ENCODE measurements at places on chromosomes 4 and X.

DNA sequence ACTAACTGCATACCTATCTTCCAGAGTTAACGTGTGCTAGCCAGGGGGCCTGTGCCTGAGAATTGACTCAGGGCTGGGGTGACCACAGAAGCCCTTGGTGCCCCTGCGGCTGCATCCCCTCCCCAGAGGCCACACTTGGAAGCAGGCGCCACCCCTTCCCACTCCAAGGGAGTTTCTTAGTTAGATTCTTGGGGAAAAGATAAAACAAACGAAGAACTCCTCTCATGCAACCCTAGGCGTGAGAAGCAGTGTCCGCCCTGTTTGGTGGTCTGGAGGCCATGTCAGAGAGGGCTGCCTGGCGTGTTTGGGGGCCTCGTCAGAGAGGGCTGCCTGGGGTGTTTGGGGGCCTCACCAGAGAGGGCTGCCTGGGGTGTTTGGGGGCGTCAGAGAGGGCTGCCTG, 50.3 kb upstream of the HGFAC start:
- no peak for DNase-seq

GRCh38 chr4:164926301-164926700, 49.3 kb downstream of the APELA start:
- DNase-seq = no peak

GRCh38 chr4:5021546-5021945, 2.3 kb upstream of the CYTL1 start:
- no peak for DNase-seq

GRCh38 chr4:51963841-51964517, 56.2 kb downstream of the LRRC66 start:
- DNase-seq = no peak

GRCh38 chr4:96131186-96131585, 291.3 kb downstream of the PDHA2 start:
- DNase-seq = no peak

DNA sequence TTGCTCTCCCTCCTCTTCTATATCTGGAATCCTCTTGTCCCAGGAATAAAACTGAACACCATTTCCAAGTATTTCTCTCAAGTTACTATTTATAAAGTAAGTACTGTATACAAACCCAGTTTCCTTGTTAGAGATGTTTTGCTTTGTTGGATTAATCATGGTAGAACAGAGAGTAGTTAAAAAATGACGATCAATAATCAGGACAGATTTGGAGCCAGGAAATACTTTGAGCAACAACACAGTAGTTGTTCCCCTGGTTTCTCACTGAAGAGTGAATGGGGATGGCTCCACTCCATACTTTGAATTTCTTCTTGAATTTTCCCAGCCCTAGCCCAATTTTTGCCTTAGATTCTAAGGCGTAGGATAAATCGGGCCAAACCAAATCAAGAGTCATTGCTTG, 21.4 kb downstream of the MGST2 start:
- no peak for DNase-seq

DNA sequence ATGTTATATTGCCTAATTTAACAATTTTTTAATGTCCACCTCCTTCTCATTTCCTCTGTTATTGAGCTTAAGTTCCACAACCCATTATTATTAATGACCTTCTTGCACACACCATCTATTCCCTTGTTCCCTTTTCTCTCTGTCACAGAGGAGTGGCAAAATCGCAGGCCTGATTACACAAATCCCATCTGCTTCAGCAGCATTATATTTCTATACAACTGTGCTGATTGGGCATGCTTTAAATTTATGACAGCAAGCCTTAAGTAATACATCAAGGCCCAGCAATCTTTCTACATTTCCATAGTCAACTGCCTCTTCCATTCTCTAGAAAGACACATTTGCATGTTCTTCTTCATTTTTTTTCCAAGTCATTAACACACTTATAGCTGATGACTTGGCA, 423.8 kb downstream of the PRDM5 start:
- no peak for DNase-seq

DNA sequence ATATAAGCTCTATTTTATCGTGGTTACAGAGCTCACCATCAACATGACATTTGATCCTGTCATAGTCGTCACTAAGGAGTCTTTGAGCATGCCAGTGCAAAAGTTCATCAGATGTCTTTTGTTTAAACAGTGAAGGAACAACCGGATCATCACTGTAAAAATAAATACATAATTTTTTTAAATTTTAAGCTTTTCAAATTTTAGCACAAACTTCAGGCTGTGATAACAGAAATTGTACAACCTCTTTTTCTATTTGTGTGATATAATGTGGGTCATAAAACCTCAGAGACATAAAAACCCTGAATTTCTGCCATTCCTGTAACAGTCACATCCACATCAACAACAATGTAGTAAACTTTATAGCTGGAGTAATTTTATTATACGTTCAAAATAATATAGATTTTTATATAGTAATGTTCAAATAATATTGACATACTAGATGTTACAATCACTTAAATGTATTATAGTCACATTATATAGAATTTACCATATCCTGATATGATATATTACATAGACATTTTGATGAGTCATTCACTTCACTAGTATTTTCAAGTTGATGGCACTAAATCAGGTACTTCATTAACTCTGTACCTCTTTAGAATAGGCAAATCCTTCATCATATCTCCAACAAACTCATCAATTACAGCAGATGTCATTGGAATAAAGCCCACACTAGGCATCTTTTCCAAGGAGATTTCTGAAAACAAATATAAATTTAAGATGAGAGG, 47.7 kb downstream of the DDX60L start:
- DNase-seq = no peak

- no peak for DNase-seq
Measured at GRCh38 chr4:105859233-105859632, 36.0 kb upstream of the NPNT start.

DNA sequence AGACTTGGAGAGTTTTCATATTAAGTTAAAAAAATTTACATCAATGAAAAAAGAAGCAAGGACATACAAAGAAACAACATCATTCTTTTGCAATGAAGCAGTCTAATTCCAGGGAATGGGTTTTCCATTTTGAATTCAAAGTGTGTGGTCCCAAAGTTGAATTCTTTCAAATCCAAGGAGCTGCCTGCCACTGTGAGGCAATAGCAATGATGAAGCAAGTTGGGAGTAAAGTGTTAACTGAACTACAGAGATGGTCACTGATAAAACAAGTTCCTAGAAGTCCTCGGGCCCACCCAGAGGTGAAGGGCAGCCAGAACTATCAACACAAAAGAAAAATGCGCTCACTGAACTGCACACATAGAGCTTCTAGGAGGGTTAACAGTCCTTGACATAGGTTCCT, 115.9 kb downstream of the RAB28 start:
- no peak for DNase-seq

DNA sequence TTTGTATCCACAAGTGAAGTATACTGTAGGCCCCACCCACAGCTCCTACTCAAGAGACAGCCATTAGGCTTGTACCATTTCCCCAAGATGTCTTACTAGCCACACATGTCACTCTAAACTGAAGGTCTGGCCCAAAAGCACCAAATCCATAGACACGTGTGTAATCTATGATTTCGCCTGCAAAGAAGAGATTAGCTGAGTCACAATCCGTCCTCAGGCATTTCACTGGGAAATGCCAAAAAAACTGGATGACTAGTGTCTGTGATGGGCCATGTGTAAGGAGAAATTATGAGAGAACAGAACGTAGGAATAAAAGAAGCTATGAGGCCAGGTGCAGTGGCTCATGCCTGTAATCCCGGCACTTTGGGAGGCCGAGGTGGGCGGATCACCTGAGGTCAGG, 21.9 kb upstream of the RP2 start:
- DNase-seq = no peak

- no peak for DNase-seq
Measured at GRCh38 chr4:91359041-91360031, 944.4 kb upstream of the GRID2 start.

DNA sequence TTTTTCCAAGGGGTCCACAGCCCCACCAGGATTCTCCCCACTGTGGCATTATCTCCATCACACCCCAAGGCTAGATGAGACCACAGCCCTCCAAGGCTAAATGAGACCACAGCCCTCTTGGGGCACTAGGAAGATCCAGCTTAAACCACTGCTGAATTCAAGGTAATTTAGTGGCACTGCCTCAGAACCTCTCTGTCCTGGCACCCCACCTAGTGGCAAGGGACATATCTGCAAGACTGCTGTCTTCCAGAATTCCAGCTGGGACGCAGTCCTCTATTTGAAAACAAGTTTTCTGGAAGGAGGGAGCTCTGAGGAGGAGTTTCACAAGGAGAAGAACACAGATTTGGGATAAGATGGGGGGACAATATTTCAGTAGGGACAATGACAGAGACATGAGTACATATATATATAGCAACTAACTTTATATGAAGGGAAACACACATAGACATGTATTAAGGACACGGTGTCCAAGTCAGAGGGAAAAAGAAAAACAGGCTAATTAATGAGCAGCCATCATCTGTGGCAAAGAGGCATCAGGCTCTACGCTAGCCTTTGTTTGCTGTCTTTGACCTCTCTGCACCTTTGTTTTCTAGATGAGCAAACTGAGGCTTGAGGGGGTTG, 9.3 kb downstream of the CETN2 start:
- DNase-seq = no peak

DNA sequence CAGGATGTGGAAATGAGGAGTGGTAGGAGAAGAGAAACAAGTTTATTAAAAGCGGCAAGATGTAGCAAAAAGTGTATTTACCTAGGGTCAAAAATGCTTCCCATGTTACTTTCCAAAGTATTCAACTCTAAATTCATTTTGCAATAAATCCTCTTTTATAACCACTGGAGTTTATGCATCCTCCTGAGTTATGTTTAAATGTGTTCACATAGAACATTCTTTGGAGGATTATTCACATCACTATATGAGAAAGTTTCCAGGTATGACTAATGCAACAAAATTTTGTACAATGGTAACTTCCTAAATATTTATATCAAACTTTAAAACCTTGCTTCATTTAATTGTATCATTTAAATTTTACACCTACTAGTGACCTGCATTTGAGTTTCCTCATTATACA, 870.6 kb upstream of the SLIT2 start:
- no peak for DNase-seq

DNA sequence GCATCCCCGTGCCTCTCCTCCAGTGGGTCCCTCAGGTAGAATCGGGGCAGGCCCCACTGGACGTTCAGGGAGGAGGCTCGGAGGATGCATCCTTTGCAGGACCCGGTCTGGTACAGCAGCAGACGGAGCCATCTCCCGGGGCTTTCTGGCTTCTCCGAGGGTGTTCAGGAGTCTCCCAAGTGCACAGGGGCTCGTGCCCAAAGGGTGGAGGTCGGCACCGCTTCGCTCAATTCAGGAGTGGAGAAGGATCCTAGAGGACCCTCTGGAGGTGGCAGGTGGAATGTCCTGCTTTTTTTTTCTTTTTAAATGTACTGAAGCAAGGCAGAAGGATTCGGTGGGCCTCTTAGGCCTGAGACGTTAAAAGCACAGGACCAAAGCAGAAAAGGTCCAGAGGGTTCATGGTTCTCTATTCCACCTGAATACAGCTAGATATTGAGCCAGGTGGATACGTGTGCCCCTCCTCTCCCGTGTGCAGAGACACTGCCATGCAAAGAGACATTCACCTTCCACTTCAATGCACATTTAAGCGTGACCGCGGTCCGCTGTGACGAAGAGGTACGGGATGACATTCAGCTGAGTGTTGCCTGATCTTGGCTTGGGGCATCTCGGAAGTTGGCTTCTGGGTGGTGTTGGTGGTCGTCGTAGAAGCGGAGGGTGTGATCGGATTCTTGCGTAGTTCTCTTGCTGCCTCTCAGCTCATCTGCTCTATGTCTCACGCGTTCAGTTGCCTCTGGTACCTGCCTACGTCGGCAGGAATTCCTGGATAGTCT, 281.2 kb upstream of the AGTR2 start:
- DNase-seq = no peak

DNA sequence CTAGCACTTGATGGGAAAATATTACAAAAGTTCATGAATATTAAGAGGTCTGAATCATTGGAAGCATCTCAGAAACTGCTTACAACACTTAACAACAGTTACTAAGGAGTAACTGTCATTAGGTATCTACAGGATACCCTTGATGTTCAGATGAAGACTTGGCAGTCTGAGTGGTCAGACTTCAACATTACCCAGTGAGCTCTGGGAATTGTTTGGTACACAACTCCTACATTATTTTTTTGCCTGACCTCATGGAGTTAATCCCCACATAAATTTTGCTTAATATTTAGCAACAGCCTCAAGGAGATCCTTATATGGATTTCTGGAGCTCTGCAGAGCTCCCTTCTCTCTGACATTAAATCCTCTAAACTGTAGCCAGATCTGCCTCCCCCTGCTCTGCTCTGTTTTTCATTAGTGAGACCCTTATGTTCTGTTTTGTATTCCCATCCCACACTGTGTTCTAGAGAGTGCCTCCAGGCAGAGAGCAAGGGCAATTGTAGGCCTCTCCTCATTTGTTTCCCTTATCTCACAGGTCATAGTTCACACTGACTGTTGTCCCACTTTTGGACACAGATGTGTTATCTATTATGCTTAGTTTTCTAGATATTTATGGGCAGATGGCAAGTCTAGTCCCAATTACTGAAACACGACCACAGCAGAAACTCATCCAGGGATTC, 368.8 kb downstream of the GASK1B start:
- DNase-seq = no peak

- DNase-seq = no peak
Measured at GRCh38 chr4:168451744-168452390, 28.4 kb downstream of the DDX60L start.

GRCh38 chr4:53186714-53187358, 179.0 kb downstream of the SCFD2 start:
- DNase-seq = no peak

GRCh38 chrX:71128915-71129765, 10.7 kb downstream of the MED12 start:
- DNase-seq = peak; percentile 57

- DNase-seq = no peak
Measured at GRCh38 chr4:52984462-52984881, 122.4 kb downstream of the RASL11B start.

DNA sequence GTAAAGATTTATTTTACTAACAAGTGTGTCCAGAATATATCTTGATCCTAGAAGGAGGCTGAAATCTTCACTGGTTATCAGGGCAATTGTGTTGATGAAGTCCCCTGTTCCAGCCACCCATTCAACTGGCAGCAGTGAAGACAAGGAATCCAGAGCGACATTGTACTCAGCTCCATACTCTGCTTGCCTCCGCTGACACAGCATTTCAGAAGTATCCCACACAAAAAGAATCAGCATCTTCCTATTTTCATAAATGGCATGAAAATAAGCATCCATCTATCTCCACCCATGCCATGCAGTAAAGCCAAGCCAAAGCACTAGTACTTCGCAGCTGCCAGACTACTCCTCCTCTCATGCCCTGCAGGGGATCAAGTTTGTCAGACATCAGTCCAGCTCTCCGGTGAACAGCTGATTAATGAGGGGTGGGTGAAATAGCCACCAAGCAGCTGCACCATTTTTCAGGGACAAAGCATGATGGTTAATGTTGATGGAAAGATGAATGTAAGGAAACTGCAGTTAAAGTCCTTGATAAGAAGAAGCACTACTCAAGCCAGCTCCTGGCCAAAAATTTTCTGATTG, 54.0 kb downstream of the COL25A1 start:
- DNase-seq = no peak

GRCh38 chrX:72313707-72314641, 8.3 kb upstream of the CITED1 start:
- no peak for DNase-seq

Measured in T-helper 1 cell (primary cell).